Hair follicle dermal papilla cell (primary cell): ENCODE measurements at places on chromosomes 4 and X. TPM values are rescaled to one million over a fixed set of nuclear protein-coding genes. Genes with fewer than 3 reads are reported as not detected.

The EGF gene
- total RNA-seq, result 0.65 and 3.0 TPM in 2 replicates

The DUSP21 gene
- total RNA-seq, result not detected in 2 replicates

The PDZD4 gene
- 1.6 and 1.8 TPM in 2 replicates for total RNA-seq

The FGG gene
- total RNA-seq, result not detected in 2 replicates

The LINC00632 gene
- total RNA-seq, result 15.7 and 24.8 TPM in 2 replicates
